ENCODE measurements at places on chromosomes 4 and X.

GRCh38 chr4:77579406-77580076, 26.1 kb upstream of the CXCL13 start:
- DNase-seq = no peak

DNA sequence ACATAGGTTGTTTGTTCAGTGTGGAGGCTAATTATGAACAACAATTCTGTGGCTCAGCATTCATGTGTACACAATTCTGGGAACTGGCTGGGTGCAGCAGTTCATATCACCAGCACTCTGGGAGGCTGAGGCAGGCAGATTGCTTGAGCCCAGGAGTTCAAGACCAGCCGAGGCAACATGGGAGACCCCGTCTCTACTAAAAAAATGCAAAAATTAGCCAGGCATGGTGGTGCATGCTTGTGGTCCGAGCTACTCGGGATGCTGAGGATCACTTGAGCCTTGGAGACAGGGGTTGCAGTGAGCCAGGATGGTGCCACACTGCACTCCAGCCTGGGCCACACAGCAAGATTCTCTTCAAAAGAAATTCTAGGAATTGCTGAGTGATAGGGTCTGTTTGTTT, 4.5 kb upstream of the PPP2R2C start:
- no peak for DNase-seq

GRCh38 chr4:2154215-2154740, 87.6 kb downstream of the HAUS3 start:
- no peak for DNase-seq

DNA sequence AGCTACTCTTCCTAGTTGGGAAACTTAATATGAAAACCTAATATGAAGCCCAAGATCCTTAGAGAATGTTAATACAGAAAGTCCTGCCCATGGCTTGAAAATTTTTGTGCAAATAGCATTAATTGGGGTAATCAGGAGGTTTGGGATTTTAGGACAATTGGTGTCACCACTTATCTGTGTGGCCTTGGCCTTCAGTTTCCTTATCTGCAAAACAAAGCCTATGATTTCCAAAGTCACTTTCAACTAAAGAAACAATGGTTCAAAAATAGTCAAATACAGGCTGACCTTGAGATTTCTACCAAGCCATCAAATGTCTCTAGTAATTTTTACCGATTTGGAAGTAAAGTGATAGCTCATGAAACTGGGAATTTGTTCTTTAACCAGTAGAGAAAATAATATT, 40.2 kb upstream of the FAM9C start:
- no peak for DNase-seq

DNA sequence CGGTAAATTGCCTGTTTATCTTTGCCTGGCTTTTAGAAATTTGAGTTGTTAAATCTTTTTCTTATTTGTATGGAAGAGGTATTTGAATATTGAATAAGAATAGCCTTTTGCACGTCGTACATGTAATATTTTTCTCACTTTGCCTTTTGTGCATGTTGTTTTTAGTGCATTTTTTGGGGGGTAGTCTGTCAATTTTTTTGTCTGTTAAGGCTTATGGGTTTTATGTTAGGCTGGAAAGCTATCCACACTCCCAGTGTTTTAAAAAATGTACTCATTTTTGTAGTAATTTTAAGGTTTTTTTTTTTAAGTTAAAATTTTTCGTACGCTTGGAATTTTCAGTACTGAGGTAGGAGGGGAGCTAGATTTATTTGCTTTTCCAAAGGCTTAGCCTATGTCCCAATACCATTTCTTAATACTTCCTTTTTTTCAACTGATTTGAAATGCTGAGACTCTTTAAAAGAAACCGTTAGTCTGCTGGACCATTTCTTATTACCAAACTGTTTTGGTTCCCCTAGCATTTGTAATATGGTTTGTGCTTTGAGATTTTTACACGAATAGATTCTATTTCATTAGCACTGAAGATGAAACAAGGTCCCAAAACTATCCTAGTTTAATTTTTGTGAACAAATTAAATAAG, 1.3 kb downstream of the HERC5 start:
- no peak for DNase-seq

DNA sequence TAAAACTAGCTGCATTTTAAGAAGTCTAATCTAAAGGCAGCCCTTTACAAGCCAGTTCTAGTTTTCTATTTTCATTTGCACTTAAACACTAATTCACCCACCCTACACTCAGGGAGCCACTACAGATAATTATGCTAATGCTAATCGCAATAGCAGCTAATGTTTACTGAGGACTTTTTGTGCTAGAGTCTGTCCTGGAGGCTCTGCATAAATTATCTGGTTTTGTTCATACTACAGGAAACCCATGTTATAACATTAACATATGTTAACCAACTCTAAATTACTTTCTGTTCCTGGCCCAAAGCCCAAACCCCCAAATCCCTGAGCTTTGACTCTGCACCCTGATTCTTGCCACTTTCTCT, 480 bp upstream of the RADX start:
- no peak for DNase-seq

- no peak for DNase-seq
Observed at GRCh38 chr4:89839558-89839957, 2.6 kb upstream of the SNCA start.

DNA sequence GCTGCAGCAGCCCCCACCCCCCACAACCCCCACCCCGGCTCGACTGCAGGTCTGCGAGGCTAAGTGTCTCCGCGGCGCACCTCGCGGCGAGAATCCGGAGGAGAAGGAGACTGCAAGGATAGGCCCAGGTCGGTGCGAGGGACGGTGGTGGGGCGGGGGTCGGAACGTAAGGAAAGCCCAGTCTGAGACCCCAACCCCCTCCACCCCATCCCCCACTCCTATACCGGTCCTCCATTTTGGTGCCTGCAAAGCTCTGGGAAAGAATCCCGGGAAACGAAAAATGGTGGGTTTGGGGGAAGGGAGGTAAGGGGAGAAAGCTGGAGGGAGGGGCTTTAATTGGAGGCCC, 614 bp downstream of the BEX3 start:
- peak; percentile 15 for DNase-seq

DNA sequence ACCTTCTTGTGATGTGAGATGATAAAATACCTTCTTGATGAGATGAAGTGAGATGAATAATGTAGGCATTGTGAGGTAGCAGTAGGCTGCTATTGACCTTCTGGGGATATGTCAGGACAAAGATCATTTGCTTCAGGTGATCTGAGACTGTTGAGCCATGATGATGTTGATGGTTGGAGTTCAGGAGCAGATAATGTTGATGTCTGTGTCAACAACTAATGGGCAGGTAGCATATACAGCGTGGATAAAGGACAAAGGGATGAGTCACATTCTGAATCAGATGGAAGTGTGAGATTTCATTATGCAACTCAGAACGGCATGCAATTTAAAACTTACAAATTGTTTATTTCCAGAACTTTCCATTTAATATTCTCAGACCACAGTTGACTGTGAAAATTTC, 57.3 kb downstream of the RAP1GDS1 start:
- DNase-seq = no peak

Data from NCI-H1694 (cell line).